Fibroblast of skin of scalp (primary cell): ENCODE measurements at places on chromosomes 12 and 14.

DNA sequence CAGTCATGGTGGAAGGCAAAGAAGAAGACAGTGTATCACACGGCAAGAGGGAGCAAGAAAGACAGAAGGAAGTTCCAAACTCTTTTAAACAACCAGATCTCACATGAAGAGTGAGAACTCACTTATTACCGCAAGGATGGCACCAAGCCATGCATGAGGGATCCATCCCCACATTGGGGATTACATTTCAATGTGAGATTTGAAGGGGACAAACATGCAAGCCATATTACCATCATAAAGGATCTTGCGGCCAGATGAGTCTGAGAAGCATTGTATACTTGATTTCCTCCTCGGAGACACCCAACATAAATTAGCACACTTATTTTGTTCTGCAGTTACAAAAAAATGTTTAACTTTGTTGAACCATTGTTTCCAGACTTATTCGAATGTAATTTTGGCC is 66.5 kb downstream of the TBK1 start:
- DNase-seq = no peak

- no peak for DNase-seq
These were observed 161.1 kb upstream of the TRHDE start for GRCh38 chr12:72110937-72111650.

- DNase-seq = no peak
These were observed 250.5 kb upstream of the PWP1 start for GRCh38 chr12:107435072-107435471.

DNA sequence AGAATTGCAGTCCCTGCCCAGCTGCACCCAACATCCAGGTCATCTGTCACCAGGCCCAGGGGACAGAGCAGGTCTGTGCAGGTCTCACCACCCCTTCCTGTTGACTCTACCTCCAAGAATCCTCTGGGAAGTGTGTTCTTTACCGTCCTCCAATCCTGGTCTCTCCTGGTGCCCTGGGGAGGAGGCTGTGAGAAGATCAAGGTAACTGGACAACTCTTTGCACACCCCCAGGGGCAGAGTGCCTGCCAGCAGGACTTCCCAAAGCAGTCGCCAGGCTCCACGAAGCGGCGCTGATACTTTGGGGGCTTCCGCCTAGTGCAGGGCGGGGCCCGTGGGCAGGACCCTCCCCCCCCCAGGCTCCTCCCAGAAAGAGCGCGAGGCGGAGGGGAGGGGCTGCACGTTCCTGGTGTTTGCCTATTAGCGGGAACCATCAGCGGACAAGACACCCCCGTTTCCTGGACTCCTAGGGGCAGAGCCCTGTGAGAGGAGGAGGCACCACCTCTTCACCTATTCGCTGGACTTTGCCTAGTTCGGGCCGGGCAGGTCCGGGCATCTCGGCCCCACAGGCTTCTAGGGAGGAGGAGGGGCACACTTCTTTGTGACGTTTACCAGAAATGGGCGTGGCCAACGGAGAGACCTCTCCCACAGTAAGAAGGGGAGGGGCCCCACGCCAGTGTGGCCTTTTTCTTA is 918.0 kb downstream of the AACS start:
- DNase-seq = peak; percentile 4

GRCh38 chr12:128455851-128456250 is 188.9 kb downstream of the TMEM132C start:
- no peak for DNase-seq

GRCh38 chr12:17372508-17372907 is 717.5 kb downstream of the RERGL start:
- DNase-seq = no peak

DNA sequence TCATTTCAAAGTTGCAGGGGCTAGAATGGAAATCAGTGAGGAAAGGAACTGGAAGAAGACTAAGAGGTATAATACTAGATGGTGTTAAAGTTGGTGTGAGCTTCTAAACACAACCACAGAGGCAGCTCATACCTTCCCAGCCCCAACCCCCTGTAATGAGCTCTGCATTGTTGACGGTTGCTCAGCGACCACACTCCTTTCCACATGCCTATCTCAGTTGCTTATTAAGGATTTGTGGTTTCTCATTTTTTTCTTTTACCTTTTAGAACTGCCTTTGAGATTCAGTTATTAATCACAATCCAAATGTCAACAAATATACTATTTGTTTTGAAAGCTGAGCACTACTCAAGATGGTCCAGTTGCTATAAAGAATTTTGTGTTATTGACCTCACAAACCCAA is 62.1 kb upstream of the KIF21A start:
- DNase-seq = no peak

DNA sequence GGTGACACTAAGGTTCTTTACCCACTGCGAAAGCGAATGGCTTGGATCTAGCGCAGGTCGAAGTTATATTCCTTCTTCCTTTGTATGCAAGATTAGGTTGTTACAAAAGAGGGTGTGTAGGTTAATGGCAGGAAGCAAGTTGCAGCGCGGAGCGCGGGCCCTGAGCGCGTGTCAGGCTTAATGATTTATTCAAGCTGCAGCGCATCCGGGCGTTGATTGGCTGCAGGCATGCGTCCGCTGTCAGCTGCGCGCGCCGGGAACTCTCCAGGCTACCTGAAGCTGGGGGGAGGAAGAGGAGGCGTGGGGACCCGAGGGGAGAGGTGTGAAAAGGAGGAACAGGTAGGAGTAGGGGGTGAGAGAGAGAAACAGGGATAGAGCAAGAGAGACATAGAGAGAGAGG is 7.4 kb downstream of the ASCL1 start:
- DNase-seq = no peak

DNA sequence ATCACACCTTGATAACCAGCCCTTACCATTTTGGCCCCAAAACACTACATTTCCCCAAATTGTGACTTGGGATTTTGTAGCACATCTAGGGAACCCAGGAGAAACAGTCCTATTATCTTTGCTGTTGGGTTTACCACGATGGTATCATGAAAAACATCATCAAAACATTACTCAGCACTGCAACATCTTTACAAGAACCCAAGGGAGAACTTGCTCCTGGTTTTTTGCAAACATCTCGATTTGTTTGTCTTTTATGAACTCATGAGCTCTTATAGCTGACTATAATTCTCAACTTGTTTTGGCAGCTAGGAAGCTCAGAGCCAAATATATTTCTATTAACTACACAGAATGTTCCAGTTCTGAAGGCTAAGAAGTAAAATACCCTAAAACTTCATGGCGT is 65.7 kb downstream of the TBX5 start:
- no peak for DNase-seq

GRCh38 chr12:1126091-1126490 is 135.1 kb downstream of the ERC1 start:
- DNase-seq = no peak

- no peak for DNase-seq
These were observed 16.4 kb downstream of the RNASE2 start for GRCh38 chr14:20971705-20972021.

GRCh38 chr12:67593461-67594330 is 54.8 kb upstream of the DYRK2 start:
- no peak for DNase-seq

DNA sequence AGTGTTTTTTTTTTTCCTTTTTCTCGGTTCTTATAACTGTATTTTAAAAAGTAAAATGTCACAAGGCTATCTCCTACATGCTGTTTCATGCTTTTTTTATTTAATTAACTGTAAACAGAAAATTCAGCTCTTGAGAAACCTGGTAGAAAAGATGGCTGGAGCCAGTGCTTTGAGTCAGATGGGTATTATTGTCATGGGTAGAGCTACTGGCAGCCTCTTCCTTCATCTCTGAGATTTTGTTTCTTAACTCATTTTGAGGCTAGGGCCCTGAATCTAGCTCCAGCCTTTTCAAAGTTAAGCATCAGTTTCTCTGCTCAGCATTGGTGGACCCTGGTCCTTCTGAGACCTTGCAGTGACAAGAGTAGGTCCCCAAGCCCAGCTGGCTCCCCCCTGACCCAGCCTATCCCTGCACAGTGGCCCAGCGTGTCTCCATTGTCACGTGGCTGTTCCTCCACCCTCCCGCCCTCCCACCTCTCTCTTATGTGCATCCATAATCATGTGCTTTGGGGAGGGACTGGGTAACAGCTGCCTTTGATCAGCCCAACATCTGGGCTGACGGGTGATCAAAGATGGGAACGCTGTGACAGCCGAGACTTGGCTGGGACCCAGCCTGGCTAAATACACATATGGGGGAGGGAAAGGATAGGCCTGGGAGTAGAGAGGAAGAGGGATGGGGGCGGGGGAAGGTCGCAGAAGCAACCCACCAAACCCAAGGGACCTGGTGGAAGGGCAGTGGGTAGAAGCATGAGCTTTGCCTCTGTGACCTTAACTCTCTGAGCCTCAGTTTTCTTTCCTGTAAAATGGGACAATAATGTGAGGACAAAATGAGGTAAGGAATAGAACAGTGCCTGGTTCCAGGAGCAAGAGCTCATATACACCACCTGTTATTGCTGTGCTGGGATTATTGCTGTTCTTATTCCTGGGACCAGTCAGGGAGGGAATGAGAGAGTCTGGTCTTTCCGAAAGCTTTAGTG is 24.4 kb upstream of the RBM19 start:
- DNase-seq = no peak

DNA sequence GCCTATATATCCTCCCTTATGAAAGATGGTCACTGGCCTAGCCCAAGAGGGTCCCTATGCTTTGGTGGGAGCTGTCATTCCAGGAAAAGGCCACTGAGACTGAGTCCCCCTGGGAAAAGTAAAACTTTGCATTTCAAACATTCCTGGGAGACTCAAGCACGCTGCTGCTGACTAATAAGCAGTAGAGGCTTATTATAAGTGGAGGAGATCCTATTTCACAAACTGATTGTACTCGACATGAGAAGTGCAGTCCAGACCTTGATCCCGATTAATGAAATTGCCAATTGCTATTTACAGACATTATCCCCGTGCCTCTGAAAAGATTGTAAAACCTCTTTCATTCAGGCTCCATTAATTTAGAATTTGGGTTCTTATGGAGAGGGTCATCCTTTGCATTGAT is 96.6 kb downstream of the EMP1 start:
- peak; percentile 69 for DNase-seq

GRCh38 chr12:40002178-40003169 is 103.4 kb downstream of the SLC2A13 start:
- no peak for DNase-seq

- no peak for DNase-seq
These were observed 11.9 kb downstream of the AVIL start for GRCh38 chr12:57806677-57807076.

GRCh38 chr12:38785381-38785780 is 120.0 kb downstream of the CPNE8 start:
- DNase-seq = no peak

DNA sequence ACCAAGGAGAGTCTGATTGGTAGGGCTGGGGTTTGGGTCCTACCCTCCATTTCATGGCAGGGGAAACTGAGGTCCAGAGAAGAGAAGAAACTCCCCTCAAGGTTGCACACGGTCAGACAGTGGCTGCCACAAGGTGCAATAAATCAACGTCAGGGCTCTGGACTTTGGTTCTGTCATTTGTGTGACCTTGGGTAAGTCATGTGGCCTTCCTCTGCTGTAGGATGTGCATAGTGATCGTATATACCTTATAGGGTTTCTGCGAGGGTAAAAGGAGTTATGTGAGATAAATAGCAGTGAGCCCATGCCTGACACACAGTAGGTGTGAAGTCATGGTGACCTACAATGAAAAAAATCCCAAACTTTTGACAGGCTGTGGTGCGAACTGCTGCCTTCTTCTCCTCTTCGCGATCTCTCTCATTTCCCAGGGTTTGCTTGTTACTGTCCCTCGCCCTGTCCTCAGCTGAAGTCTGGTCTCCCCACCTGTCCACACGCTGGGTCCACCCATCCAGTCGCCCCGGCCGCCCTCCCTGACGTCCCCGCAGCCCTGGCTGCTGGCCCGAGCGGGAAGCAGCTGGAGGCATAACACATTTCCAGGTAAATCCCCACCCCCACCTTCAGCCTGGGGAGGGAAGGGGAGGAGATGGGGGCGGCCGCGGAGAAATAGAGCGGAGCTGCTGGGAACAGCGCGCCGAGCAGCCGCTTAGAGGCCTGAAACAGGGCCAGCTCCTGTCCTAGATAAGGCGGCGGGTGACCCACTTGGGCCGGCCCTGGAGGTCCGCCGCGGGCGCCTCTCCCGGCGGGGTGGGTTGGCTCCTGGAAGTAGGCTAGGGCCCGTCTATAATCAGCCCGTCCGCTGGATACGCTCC is 1.8 kb upstream of the FAM222A start:
- no peak for DNase-seq

GRCh38 chr12:83848702-83849101 is 1063.9 kb downstream of the SLC6A15 start:
- DNase-seq = no peak

DNA sequence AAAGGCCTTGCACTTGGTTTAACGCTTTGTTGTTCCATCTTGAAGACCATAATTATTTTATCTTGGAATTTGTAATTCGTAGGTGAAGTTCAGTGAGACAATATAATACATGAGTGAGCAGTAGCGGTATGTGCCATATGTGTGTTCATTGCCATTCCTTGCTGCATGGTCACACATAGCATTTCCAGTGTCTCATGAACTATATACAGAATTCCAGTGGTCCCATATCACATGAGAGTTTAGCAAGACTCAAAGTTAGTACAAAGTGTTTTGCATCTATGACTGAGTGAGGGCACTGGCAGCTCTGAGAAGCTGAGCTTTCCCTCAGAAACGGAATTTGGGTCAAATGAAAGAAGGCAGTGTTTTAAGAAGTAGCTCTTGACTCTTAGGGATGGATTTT is 359.8 kb downstream of the FOXG1 start:
- DNase-seq = no peak

DNA sequence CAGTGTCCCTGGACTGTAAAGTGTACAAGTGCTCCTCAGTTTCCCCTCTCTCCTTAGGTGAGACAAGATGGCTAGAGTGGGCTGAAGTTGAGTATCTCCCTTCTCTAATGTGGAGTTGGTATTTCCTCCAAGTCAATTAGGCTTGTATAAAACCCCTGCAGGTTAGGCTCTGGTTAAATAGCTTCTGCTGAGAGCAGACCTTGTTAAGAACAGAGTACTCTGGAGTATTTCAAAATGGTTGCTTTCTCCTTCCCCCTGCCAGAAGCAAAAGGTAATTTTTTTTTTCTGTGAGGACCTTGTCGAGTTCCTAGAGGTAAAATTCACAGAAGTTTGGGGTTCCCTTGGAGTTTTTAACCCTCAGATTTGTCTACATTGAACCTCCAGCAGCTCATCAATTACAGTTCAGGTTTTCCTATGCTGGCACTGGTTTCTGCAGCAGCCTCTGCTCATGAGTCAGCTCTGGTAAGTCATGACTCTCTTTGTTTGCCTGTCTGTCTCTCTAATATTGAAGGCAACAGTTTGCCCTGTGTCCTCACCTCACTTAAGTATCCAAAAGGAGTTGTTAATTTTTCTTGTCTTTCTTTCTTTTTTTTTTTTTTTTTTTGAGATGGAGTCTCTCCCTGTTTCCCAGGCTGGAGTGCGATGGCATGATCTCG is 27.8 kb upstream of the GLIPR1 start:
- DNase-seq = peak; percentile 44

- DNase-seq = no peak
These were observed 48.5 kb downstream of the TBK1 start for GRCh38 chr12:64500394-64500793.

DNA sequence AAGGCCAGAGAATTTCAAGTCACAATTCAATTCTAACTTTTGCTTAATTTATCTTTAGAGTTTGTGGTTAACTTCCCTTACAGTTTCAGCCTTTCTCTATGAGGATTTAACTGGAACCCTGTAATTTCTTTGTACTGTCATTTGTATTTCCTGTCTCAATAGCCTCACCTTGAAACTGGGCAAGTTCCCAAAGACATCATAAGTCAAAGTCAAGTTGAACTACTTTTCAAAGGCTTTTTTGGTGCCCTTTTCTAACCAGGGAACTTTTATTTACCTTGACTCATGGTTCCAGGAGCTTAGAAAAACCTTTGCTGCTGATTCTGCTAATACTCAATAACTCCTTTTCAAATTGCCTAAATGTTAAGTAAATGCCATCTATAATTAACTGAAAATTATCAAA is 200.8 kb upstream of the KRR1 start:
- DNase-seq = no peak
